Eye (tissue), 1 donor: ENCODE measurements at places on chromosomes 4 and X.
A peak's percentile ranks its signal among the peaks of the same experiment; 100 is the strongest.

GRCh38 chr4:85496933-85497332 lies 22.0 kb downstream of the ARHGAP24 start:
- no peak for DNase-seq

DNA sequence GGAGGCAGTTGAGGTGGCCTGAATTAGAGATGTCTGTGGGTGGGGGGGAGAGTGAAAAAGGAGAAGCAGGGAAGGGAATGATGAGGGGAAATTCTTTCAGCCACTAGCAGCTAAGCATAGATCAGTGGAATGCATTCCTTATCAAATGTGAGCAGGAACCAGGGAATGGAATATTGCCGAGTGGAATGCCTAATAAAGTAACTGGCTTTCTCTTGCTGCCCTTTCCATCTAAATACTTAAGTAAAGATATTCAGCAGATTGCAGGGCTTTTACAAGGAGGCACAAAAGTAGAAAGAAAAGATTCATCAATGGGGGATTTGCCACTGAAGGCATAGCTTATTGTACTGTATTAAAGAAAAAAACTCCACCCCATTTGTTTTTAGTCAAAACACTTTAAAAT lies 263.0 kb upstream of the RPS6KA3 start:
- DNase-seq: peak; percentile 8

DNA sequence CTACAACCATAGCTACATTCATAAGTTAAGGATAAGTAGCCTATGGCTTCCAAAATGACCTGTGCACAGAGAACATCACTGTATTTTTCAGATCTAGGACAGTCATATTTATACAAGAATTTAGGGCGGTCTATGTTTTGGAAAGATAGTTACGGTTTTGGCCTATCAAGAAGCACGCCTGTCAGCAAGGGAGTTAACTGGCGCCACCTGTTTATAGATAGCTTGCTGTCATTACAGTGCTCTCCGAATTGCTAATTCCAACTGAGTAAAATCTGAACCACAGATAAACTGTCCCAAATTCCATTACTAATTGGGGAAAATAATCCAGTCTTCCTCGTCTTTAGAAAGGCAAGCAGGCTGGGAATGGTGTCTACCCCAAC lies 646 bp downstream of the ABCB7 start:
- DNase-seq: peak; percentile 18

DNA sequence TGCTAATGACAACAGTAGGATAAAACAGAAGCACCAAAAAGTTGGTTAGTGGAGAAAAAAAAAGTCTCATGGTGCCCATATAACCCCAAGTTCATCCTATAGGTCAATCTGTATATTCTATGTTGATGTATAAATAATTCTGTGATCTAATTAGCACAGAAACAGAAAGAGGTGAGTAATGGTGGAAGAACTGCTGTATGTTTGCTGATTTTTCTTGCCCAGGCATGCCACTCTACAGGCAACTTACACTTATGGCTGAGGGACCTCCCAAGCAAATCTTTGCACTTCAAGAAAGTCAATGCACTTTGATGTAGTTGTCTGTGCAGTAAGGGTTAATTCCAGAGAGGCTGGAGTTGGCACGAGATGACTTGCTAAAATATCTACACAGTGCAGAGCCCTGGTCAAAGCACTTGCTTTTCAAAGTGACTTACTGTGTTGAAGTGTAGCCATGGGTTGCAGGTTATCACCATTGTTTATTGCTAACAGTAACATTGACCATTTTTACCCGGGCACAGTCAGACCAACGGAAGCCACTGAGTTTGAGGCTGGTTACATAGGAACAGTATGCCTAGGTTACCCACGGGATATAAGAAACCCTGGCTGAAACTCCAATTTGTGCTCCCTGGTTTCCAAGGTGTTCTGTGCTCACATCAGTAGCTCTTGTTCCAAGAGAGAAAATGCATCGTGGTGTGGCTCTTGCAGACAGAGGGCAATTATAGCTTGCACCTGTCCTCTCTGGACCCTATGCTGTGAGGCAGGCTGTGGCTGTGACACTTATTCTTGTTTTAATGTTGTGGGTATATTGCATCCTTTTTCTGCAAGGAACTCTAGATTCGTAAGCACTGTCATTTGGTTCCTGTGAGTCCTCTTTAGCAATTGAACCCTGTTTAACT lies 141.3 kb upstream of the FTHL17 start:
- DNase-seq: no peak

GRCh38 chr4:165520086-165520485 lies 141.3 kb downstream of the CPE start:
- DNase-seq: no peak

GRCh38 chr4:86386817-86387415 lies 27.1 kb upstream of the MAPK10 start:
- DNase-seq: no peak

DNA sequence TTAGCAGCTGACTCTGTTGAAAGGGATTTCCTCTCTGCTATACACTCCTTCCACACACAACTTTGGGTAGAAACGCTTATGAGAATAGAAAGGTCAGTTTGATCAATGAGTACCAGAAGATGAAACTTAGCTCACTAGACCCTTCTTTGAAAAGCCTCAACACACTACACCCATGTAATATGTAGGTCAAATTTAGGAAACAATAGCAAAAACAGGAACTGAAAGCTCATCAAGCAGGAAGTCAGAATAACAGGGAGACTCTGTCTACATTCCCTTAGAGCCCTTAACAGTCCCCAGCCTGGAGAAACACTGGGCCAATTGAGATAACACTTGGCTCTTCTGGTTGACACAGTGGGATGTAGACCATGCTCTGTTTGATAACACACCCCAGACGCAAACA lies 30.7 kb downstream of the SRPX2 start:
- no peak for DNase-seq

DNA sequence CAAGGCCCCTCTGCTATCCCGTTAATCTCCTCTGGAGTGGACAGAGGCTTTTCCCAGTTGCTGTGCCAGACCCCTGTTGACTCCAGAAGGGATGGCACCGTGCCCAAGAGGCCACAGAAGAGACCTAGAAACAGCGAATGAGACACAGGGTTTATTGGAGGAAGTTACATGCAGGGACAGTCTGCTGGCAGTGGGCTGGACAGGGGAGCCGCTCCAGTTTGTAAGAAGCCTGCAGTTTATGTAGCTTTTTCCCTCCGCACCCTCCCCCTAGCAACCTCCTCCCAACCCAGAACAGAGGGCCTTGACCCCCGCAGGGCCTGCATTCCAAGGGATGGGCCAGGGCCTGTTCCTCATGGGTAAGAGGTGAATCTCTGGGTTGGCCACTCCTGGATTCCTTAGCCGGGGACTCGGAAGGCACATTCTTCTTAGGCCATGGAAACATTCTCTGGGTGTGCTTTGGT lies 216.8 kb upstream of the PSAPL1 start:
- peak; percentile 47 for DNase-seq

DNA sequence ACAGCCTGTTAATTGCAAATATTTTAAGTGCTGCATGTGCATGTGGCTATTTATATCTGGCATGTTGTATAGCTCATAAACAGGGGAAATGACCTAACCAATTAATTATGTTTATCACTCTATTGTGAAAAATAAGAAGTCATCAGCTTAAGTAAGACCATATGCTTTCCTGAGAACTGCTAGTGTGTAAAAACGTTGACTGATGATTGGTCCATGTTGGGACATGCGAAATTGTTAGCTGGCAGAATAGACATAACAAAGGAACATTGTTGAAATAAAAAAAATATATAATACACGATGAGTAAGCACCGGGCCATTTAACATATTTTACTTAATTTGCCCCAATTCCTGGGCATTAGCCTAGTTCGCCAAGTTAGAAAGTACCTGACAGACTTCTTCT lies 207.5 kb downstream of the ANK2 start:
- no peak for DNase-seq

- no peak for DNase-seq
Observed at GRCh38 chr4:137471895-137472294, 60.4 kb downstream of the PCDH18 start.

DNA sequence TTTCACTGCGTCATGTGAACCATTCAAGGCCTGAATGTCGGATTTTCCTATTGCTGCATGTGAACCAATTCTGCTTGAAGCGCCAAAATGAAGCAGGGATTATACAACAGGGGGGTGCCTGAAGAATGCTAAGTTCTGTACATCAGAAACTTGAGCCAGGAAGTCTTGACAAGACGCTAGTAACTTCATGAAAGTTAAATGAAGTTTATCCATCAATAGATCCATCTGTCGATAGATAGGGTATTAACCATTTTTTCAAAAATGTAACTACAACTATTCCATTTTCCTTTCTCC lies 590 bp upstream of the NAF1 start:
- DNase-seq: peak; percentile 75

- DNase-seq: peak; percentile 64
Observed at GRCh38 chrX:12970691-12971202, 4.2 kb upstream of the TMSB4X start.

DNA sequence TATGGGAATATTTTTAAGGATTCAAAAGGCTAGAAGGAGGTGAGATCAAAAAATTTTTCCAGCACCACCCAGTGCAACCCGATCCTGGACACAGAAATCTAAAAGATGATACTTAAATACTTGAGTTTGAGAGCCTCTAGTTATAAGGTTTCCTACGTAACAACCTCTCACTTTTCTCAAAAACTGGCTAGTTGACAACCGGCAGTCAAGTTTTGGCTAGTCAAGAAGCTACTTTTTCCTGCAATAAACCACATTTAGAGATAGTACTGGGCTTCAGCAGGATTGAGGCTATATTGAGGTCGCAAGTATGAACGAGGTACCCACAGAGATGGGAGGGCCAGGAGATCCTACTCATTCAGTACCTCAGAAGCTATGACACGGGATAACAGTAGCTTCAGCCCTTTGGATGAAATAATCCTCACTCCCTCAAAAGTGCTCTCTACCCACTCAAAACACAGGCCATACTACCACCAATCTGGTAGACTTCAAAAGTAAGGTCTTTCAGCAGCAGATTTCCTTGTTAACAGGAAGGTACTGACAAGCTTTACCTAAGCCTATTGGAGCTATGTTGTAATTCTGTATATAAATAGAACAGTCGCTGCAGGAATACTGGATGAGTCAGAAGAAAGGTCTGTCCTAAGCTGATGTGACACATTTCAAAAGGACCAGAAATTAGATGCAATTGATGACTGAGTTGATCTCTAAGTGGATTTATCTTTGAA lies 1.5 kb upstream of the TSPAN5 start:
- no peak for DNase-seq

GRCh38 chr4:158681629-158682028 lies 9.5 kb downstream of the ETFDH start:
- DNase-seq: no peak

GRCh38 chr4:125961626-125962025 lies 646.9 kb downstream of the FAT4 start:
- DNase-seq: no peak

DNA sequence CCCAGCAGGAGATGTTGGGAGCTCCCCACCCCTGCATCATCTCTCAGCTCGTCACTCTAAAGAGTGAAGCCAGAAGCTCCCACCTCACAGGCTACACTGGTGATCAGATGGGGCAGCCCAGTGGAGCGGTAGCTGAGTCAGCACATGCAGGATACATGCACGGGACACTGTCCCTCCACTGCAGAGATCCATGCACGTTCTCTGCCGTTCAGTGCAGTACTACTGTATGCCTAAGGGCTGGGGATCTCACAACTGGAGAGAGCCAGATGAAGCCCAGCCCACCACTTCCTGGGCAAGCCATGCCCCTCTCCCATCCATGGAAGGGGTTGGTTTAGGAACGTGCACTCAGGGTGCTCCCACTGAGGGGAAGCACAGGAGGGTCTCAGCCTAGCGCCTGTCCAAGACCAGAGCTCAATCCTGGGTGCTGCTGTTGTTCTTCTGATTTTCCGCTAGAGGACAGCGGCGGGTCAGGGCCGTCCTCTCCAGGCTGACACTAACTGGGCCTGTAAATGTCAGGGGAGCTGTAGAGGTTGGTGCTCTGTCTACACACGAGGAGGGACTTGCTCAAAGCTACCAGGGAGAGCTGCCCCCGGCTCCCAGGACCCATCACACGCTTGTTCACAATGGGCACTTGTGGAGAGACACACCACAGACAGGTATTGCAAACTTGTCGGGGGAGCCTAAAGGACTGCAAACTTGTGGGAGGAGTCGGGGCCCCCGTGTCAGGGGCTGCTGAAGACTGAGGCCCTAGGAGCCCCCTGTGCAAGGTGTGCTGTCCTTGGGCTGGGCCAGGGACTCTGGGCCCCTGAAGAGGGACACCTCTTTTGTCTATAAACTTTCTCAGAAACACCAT lies 18.2 kb upstream of the ABLIM2 start:
- DNase-seq: peak; percentile 78

DNA sequence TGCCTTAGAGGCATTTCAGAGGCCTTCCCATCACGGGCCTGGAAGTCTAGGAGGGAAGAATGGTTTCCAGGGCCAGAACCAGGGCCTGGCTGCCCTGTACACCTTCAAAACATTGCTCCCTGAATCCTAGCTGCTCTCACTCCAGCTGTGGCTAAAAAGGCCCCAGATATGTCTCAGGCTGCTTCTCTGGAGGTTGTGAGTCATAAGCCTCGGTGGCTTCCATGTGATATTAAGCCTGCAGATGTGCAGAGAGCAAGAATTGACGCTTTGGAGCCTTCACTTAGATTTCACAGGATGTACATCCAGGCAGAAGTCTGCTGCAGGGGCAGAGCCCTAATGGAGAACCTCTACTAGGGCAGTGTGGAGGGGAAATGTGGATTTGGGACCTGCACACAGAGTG lies 502.5 kb downstream of the GRXCR1 start:
- no peak for DNase-seq

DNA sequence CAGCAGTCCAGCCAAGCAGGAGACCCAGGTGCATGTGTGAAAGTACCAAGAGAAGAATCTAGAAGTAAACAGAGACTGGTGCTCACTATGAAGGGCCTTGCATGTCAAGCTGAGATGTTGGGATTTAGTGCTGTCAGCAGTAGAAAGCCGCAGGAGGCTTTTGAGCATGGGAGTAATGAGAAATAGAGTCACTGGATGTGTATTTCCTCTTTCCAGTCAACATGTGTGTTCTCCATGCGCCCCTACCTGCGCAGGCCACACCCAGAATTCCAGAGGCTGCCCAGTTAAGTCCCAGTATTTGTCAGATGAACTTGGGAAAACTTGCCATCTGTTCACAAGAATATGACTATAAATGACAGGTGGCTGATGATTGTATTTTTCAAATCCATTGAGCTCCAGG lies 4.5 kb upstream of the MAMLD1 start:
- no peak for DNase-seq

DNA sequence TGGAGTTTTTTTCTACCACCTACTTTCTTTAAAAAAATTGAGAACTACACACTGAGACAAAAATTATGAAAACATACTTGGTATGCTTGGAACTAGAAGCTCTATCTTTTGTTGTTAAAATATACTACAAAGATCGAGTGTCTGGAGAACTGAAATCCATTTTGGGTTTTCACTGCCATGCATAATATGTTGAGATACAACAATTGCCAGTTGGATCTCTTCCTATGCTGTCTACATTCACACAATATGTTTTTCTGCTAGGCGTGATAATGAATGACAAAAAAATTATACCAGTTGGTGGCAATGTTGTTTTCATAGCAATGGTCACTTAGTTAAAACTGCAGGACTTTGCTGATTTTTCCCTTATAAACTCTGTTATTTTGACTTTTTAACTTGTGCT lies 605.4 kb upstream of the LCORL start:
- DNase-seq: peak; percentile 24

DNA sequence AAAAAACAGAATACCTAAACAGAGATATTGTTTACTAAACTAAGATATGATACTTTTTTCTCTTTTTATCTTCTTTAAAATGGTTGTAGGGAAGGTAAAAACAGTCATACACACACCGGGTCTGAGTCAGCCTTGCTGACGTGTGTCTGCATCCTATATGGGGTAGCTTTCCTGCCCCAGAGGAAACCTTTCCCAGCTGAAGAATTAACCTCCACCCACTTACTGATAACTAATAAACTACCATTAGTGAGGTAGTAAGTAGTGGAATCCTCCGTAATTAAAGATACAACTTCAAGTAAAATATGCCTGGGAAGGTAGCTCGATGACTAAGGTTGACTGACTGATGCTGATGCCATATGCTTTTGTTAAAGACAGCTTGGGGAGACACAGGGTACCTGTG lies 312.2 kb downstream of the DCTD start:
- DNase-seq: no peak
